ENCODE measurements at places on chromosomes 1 and 21.

GRCh38 chr1:7921796-7922195 is 18.8 kb downstream of the TNFRSF9 start:
- no peak for DNase-seq

DNA sequence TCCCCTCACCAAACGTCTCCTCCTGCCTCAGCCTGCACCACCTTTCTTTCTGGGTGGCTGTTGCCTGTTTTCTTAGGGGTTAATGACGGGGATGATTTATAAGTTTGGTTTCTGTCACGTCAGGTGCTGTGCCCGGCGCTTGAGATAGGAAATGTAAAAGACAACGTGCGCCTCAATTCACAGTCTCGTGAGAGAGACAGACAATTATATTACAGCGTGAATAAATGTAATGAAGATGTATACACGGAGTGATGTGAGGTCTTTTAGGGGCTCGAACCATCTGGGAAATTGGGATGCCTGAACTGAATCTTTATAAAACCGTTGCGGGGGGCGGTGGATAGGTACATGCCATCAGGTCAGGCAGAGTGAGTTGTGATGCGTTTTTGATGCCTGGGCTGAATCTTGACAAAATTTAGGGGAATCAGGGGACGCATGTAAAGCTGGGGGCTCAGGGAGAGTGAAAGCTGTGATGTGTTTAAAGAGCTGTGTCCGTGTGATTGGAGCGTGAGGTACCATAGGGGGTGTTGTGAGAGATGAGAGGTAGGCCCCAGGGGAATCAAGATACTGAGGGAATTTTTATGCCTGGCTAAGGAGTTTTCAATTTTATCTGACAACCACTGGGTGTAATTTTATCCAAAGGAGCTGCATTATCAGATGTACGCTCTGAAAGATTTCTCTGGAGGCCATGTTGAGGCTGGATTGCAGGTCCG is 831 bp downstream of the TIPRL start:
- no peak for DNase-seq

GRCh38 chr21:36089946-36090345 is 20.1 kb downstream of the CBR1 start:
- DNase-seq: no peak

DNA sequence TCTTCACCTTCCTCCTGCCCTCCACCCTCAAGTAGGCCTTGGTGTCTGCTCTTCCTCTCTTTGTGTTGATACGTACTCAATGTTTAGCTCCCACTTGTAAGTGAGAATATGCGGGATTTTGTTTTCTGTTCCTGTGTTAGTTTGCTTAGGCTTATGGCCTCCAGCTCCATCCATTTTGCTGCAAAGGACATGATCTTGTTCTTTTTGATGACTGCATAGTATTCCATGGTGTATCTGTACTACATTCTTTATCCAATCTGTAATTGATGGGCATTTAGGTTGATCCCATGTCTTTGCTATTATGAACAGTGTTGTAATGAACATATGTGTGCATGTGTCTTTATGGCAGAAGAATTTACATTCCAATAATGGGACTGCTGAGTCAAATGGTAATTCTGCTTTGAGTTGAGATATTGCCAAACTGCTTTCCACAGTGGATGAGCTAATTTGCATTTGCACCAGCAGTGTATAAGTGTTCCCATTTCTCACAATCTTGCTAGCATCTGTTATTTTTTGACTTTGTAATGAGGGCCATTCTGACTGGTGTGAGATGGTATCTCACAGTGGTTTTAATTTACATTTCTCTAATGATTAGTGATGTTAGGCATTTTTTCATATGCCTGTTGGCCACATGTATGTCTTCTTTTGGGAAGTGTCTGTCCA is 272.7 kb downstream of the SDCCAG8 start:
- no peak for DNase-seq

- no peak for DNase-seq
Measured at GRCh38 chr1:94281361-94282142, 44.2 kb upstream of the ARHGAP29 start.

GRCh38 chr1:67642629-67643028 is 42.4 kb upstream of the GADD45A start:
- no peak for DNase-seq

DNA sequence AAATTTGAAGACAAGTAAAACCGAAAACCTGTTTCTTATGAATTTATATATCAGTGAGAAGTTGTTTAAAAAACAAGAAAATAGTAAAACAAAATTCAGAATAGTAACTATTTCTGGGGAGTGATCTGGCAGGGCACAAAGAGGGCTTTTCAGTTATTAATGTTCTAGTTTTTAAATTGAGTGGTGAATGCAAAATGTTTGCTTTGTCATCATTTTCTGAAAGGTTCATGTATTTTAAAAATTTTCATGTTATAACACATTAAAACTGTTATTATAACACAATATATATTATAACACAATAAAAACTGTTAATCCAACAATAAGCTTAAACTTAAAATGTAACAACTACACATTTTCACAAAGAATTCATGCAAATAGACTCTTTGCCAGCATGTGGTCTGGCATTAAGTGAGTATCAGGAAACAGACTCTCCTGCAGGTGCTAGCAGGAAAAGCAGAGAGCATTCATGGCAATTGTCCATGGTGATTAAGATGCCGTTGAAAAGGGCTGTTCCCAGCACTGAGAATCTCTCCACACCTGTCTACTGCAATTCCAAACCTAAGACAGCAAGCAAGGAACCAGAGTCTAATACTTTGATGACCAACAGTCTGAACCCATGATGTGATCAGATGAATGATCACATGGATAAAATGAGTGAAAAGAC is 204.9 kb downstream of the TBX15 start:
- DNase-seq: no peak

DNA sequence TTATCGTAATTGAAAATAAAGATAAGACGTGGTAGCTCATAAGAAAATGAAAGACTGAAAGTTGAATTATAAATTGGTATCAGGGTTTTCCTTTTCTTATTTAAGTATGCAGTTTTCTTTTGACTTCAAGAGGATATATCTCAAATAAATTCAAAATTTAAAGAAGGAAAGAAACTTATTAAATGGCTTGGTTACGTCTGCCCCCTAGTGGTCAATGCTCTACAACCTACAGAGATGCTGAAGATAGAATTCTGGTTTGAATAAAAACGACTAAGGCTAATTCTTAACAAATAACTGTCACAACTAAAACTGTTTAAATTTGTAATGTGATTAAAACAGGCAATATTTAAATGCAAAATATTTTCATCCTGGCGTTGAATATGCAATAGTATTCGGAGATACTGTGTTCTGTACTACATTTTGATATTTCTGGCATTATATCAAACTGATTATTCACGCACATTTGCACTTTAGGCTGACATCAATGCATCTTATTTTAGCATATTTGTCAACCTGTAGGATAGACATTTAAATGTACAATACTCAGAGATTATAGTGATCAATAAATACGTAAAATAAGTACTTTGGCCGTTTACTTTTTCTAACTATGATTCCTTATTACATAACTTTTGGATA is 26.8 kb downstream of the IFI44 start:
- DNase-seq: peak; percentile 62

- no peak for DNase-seq
Measured at GRCh38 chr1:151175863-151176262, at the start of gene TMOD4. Gene TMOD4, minus strand, starts transcription at chr1:151175981. Its CDS starts 1,106 bp downstream, at chr1:151174875.

GRCh38 chr21:44370786-44371410 is 17.5 kb downstream of the TRPM2 start:
- no peak for DNase-seq

- no peak for DNase-seq
Measured at GRCh38 chr1:88825721-88826120, 65.6 kb downstream of the GTF2B start.

GRCh38 chr1:24849672-24850295 is 80.3 kb downstream of the RUNX3 start:
- DNase-seq: no peak

GRCh38 chr21:45074048-45074817 is at the start of gene ADARB1:
Gene ADARB1, plus strand, starts transcription at chr21:45074580. Its CDS starts 97,077 bp downstream, at chr21:45171657.
- DNase-seq: peak; percentile 30

DNA sequence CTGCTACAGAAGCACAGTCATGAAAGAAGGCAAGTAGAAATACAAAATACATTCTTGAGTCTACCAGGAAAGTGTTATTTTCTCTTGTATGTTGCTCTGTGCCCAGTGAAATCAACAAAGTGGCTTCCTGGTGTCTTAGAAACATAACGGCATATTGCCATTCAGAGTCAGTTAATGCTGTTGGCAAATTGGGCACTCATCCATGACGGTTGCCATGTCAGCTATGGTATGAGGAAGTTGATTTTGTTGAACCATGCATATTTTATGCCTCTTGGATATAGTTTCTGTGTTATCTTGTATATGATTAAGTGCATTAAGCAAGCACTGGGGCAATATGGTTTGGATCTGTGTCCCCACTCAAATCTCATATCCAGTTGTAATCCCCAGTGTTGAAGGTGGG is 153.1 kb upstream of the CXADR start:
- no peak for DNase-seq

DNA sequence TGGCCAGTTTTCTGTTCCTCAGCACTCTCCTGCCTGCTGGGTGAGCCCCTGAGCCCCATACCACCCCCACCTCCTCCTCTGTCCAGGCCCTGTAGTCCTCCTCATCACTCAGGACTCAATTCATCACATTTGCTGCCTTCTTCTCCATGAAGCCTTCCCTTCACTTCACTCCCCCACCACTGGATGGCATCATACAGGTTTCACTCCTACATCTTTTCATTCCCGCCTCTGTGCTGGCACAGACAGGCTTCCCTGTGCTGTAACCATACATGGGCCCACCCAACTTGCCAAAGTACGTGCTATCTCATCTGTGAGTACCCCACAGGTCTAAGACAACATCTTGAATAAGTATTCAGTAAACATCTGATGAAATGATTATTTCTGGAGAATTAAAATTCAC is 56.9 kb downstream of the SLC45A1 start:
- DNase-seq: peak; percentile 23

GRCh38 chr1:26259005-26259404 is 20.9 kb upstream of the SH3BGRL3 start:
- DNase-seq: no peak

DNA sequence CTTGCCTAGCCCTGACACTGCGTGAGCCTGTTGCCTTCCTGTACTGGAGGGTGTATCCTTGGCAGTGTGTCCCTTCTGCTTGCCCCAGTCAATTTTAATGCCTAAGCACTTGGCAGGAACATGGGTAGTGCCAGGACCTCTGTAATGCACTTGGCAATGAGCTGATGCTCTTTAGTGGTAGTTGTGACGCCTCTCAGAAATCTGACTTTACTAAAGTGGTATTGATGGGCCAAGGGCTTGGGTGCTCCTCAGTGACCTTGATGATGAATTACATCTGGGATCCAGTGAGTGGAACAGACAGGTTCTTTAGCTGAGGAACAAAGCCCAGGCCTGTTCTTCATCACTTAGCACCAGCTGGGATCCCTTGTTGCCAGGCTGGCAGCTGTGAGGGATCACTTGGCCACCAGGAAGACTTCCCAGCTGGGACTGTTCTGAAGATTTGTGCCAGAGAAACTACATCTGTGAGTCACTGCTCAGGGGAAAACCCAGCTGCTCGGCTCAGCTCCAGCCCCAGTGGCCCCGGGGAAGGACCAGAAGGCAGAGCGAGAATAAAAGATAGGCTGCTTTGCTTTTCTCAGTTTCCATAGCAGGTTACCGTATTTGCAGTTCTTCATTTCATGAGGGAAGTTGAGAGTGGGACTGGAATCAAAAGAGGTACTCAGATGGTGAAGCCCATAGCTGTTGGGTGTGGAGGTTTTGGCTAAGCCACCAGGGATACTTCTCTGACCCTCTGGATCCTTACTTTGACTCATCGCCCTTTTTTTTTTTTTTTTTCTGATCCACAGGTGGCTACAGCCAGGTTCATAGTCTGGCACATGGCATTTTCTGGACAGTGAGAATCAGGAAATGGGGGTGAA is 28.5 kb upstream of the KCNA2 start:
- peak; percentile 93 for DNase-seq

- no peak for DNase-seq
Measured at GRCh38 chr1:4055294-4055967, 155.4 kb upstream of the C1orf174 start.

DNA sequence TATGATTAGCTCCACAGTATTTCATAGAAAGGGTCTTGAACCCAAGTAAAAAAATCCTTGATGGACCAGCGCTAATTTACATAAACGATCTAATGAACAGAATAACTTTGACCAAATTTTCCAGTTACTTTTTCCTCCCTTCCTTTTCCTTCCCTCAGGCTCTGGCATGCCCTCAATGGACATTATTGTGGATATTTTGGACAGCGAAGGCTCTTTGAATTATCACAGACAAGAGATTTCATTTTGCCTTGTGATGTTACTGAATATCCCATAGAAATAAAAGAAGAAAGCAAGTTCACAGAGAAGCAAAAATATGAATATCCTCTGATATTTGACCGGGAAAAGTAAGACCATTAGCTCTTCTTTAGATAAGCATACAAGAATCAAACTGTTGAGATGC is 60.3 kb upstream of the EXO1 start:
- DNase-seq: no peak

- no peak for DNase-seq
Measured at GRCh38 chr1:217889401-217889800, 258.3 kb downstream of the SPATA17 start.

DNA sequence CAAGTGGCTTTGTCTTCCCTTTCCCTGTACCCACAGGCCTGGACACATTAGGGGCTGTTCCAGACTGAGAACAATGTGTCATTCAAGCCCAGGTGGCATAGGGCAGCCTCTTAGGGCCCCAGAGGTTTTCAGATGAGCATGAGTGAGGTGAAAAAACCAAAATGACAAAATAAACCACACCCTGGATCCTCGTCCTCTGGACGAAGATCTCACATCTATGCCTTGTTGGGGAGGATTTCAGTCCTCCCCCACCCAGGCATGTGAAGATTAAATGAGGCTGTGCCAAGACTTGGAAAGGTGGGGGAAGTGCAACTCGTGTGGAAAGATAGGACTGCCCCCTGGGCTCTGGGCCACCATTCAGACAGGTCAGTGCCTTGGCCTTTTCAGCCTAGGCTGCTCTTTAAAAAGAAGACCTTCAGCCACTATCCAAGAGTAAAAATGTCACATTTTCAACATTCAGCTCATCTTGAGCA is 32.8 kb upstream of the IL19 start:
- DNase-seq: no peak

DNA sequence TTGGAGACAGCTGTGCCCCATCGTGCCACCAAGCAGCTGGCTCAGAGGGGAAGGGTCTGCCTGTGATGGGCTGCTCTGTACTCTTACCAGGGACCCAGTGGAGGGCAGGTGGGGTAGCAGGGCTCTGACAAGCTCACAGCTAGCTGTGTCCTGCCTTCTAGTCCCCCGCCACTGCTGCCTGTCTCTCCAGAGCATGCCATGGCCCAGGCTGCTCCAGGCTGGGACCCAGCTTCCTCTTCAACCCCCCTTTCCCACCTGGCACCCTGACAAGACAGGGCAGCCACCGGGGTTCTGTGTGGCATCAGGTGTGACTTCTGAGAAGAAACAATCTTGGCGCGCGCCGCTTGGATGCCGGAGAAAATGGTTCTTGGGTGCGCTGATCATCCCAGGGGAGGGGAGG is 92.3 kb upstream of the ACTL8 start:
- DNase-seq: no peak

GRCh38 chr1:205986292-205986691 is 16.9 kb downstream of the RAB7B start:
- no peak for DNase-seq

DNA sequence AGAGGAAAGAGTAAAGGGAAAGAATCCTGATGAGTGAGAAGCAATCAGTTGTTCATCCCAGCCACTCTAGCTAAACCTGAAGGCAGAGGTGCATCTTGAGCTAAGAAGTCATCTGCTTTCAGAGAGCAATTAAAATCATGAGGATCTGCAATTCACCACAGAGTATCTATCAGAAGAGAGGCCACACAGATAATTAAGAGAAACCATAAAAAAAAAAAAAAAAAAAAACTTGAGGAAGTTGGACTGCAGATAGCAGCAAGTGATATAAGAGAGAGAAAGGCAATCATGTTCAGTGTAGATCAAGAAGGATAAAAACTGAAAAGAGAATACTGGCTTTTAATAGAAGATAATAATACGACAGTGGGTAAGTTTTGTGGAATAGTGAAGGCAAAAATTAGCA is 17.7 kb downstream of the FOXJ3 start:
- no peak for DNase-seq

Measured in NCI-H446 treated with DMSO at 0.1 percent for 48 hours (cell line).